ENCODE measurements at places on chromosomes 5 and 9.

DNA sequence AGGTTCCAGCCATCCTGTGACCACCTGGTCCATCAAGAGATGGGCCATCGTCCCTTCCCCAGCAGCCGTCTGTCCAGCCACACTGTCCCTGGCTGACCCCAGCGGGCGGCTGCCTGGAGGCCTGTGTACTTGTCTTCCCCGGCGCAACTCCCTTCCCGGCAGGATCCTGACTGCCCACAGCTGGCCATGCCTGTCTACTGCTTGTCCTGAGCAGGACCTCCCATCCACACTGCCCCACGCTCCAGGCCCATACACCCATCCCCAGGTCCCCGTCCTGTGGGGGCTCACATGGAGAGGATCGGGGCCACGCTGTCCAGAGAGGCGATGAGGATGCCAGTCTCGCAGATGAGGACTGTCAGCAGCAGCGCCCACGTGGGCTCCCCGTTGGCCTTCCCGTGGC, 35.5 kb downstream of the SLC12A7 start:
- no peak for DNase-seq

GRCh38 chr9:97307091-97307490, 368 bp upstream of the CCDC180 start:
- DNase-seq: peak; percentile 39

GRCh38 chr9:129140397-129141065, 29.3 kb downstream of the PTPA start:
- peak; percentile 58 for DNase-seq

- no peak for DNase-seq
Observed at GRCh38 chr9:132059361-132059760, 20.3 kb downstream of the MED27 start.

DNA sequence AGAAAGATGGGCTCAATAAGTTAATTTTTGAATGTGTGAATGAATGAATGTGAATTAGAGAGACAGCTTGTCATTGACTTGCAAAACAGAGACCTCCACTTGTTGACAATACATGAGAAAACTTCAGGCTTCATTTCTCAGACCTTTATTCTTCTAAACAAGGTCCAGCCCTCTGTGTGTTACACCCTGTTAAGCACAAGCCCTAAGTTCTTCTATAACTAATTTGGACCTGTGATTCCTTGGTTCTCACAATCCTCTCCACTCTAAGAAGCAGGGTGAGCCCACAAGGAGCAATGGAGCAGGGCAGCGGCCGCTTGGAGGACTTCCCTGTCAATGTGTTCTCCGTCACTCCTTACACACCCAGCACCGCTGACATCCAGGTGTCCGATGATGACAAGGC, at the start of gene TMEM174:
TSS of gene TMEM174 (plus strand) at position 243 of the 400 bp plus-strand sequence. CDS start at position 294, 51 bp downstream.
- no peak for DNase-seq

- DNase-seq: no peak
Observed at GRCh38 chr9:114140401-114140800, 14.9 kb upstream of the COL27A1 start.

GRCh38 chr5:144265643-144266247, 95.1 kb downstream of the KCTD16 start:
- DNase-seq: no peak

DNA sequence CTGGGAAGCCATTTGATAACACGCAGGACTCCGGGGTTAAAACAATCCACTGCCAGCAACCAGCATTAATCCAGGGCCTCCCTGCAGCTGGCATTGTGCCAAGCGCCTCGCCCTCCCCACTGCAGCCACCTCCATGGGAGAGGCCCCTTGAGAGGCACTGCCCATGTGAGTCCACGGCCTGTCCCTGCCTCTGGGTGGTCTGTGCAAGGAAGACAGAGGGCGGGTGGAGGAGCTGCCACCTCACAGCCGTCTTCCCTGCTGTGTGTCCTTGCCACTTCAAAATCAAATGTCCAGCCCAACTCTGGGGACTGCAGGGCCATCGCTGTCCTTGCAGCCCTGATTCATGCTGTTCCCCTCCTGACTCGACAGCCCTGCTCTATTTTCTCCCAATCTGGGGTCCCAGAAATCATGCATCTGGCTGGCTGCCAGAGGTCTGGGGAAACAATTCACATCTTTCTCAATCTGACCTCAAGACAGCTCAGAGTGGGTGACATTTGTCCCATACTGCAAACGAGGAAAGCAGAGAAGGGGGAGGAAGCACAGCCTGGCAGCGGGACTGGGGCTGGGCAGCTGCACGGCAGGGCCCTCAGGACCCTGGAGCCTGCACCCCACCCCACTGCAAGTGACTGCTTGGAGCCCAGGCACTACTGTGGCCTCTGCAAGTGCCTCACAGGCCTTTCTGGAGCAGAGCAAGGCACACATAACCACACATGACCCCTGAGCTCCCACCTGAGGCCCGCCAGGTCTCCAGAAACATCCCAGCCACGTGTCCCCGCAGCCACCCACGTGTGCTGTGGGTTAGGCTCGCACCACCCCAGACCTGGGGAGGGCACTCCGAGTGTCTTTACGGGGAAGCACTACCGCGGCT, 15.7 kb downstream of the BRD3OS start:
- DNase-seq: peak; percentile 13

DNA sequence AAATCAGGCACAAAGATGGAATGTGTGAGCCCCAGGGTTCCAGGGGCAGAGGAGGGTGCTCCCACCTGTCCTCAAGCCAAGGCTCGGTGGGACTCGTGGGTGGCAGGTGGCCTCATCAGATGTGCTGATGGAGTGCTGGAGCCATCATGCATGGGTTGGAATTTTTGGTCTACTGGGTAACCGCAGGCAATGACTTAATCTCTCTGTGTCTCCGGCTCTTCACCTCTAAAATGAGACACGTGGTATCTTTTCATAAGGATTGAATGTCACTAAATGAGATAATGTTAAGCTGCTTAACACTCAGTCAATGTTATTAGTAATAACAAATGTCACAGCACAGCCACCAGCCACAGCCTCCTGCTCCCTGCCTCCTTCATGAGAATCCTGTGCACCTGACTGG, 245.5 kb downstream of the HSPA4 start:
- no peak for DNase-seq

DNA sequence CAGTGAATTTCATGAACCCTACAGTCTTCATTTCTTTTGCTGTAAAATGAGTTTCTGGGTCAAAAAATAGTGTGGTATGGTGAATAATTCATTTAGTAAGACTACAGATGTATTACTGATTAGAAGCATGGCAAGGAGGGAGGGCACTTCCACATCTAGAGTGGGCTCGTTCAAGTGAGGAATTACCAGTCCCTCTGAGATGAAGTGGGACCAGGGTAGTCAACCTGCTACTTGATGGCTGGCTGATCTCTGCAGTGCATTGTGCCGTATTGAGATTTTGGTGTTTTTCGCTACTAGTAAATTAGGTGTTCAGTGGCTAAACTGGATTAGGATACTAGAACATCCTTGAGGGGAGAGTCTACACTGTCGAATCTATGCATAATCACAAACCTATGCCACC, 10.8 kb downstream of the CDC37L1 start:
- DNase-seq: no peak

DNA sequence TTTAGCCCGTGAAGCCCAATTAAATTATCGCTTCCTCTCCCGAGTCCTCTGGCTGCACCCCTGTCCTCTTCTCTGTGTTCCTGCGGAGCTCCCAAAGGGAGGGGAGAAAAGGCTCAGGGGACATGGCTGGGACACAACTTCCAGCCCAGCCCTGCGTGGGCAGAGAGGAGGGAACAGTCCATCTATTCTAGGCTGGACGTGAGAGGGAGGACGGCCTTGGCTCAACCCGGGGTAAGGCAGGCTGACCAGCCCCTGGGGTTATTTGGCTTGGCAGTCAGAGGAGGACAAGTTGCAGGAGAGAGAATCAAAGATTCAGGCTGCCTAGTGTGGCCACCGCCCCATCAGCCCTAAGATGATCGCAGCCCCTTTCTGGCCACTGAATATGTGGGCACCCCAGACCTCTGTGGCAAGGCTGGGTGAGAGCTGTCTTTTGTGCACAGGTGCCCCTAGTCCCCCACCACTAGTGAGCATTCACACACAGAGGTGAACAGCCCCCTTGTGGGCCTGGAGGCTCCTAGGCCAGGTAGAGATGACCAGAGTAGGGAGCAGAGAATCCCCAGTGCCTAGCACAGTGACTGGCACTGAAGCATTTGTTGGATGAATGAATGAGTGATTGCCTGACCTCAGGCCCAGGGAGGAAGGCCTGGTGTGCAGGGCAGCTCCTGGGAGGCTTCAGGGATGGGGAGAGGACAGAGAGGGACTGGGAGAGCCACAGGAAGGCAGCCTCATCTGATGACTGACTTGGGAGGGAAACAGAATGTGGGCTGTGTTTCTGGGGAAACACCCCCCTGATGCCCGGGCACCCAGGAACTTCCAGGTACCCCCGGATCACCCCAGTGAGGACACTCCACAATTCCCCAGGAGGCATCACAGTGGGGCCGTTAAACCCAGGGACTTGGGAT, 133.9 kb downstream of the C9orf50 start:
- peak; percentile 90 for DNase-seq

GRCh38 chr9:128124873-128125579, 2.5 kb downstream of the PTGES2 start:
- DNase-seq: peak; percentile 57

DNA sequence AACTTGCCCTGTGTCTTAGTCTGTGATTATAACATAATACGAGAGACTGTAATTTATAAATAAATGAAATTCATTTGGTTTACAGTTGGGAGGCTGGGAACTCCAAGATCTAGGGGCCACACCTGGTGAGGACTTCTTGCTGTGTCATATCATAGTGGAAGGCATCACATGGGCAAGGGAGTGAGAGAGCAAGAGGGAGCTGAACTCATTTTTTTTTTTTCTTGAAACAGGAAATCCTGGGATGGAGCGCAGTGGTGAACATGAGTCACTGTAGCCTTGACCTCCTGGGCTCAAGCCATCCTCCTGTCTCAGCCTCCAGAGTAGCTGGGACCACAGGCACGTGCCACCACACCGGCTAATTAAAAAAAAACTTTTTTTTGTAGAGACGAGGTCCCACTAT, 7.2 kb downstream of the MLANA start:
- no peak for DNase-seq

DNA sequence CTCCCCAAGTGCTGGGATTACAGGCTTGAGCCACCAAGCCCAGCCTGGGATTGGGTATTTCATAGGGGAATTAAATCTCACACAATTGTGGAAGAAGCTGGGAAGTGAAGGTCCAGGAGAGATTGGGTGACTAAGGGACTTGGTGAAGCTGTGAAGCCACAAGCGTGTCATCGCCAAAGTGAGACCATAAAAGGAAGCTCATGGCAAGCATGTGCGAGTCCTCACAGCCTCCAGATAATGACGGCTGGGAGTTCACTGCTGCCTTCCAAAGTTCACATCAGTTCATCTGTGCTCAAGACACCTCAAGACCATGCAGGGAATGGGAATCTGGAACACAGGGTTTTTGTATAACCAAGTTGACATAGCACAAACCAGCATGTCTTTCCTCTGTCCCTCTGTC, 210.6 kb downstream of the MARCHF11 start:
- DNase-seq: no peak

GRCh38 chr5:109836280-109836679, 146.6 kb downstream of the MAN2A1 start:
- no peak for DNase-seq

GRCh38 chr5:74374656-74375055, 265.9 kb downstream of the ENC1 start:
- no peak for DNase-seq

DNA sequence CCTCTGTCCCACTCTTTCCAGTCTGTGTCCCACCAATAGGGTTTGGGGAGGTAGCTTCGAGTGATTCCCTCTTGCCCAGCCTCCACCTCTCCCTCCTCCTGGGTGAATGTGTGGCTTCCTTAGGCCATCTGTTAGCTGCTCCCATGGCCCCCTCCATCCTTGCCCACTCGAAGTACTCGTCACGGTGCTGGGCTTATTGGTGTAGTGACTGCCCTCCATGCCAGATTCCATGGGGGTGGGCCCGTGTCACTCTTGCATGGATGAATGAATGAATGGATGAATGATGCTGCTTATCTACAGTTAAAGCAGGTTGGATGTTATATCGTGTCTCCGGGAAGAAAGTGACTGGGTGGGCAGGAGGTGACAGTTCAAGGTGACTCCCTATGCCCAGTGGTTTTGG, 19.1 kb downstream of the HMCN2 start:
- DNase-seq: no peak

DNA sequence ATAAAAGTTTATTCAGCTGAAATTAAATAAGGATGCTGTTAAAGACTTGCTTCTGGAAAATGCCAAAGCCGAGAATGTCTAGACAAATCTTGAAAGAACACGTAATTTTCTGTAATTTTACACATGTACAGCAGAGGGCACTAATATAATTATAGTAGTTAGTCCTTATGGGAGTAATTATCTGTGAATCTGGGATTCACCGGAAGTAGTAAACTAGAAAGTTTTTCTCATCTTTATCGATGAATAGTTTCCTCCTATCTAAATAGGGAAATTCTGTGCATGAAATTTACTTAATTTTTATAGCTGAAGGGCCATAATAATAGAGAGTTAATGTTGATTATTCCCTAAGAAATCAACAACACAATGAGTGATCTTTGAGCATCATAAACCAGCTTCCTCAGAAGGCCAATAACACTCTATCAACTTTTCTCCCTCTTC, 18.4 kb upstream of the CNTLN start:
- DNase-seq: peak; percentile 64

GRCh38 chr5:7873216-7873615, 4.3 kb downstream of the MTRR start:
- no peak for DNase-seq

- DNase-seq: no peak
Observed at GRCh38 chr9:133700819-133701320, 37.3 kb downstream of the SARDH start.

GRCh38 chr9:101271102-101271501, 113.7 kb downstream of the BAAT start:
- no peak for DNase-seq

GRCh38 chr5:7251132-7251531, 144.8 kb upstream of the ADCY2 start:
- DNase-seq: no peak

- no peak for DNase-seq
Observed at GRCh38 chr9:133704711-133705181, 33.4 kb downstream of the SARDH start.

DNA sequence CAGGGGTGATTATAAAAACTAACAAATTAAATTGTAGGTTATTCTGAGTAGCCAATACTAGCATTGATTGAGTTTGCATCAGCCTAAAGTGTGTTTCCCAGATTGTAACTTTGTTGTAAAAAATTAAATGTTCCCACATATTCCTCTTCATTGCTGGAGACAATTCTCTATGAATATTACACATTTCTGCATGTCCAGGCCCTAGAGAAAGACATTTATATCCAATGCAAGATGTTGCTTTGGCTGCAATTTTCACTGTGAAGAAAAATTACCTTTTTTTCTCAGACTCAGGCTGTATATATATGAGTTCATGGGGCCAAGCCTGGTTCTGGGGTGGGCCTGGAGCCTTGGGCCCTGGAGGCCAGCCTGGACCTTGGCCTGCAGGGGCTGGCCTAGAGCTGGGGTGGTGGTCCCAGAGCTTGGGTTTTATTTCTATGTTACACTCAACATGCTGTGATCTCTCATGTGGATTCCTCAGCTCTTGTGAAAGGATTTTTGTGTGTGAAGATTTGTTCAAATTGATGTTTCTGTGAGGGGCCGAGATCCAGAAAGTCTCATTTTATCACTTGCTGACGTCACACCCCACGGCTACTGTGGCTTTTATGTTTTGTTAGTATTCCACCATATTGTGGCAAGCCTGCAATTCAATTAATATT, 232.5 kb downstream of the SPATA31A1 start:
- peak; percentile 58 for DNase-seq

GRCh38 chr5:61620699-61621182, 288.7 kb downstream of the ZSWIM6 start:
- no peak for DNase-seq

- no peak for DNase-seq
Observed at GRCh38 chr5:141519605-141520565, 31.0 kb downstream of the PCDHGC5 start.

- DNase-seq: no peak
Observed at GRCh38 chr9:128128836-128129590, 1.5 kb upstream of the PTGES2 start.

Data from fibroblast of the aortic adventitia (primary cell).